ENCODE measurements at places on chromosomes 2 and 18.

DNA sequence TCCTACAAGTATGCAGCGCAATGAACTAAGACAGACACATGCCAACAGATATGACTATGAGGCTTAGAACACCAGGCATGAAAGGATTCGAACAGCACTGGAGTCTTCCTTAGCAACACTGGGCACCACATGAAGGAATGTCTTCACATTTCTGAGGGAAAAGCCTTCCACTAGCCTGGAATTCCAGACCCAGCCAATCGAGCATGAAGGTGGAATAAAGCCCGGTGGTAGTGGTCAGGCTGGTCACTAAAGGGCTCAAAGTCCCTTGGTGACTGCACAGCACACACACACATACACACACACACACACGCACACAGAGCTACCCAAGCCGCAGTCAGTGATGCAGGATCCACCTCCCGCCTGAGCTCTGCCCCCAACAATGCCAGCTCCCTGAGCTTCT lies 19.7 kb upstream of the SFXN5 start:
- no peak for DNase-seq

GRCh38 chr2:118614841-118615271 lies 232.6 kb downstream of the EN1 start:
- no peak for DNase-seq

- DNase-seq = no peak
These were observed 2.2 kb downstream of the IRS1 start for GRCh38 chr2:226797289-226797988.

DNA sequence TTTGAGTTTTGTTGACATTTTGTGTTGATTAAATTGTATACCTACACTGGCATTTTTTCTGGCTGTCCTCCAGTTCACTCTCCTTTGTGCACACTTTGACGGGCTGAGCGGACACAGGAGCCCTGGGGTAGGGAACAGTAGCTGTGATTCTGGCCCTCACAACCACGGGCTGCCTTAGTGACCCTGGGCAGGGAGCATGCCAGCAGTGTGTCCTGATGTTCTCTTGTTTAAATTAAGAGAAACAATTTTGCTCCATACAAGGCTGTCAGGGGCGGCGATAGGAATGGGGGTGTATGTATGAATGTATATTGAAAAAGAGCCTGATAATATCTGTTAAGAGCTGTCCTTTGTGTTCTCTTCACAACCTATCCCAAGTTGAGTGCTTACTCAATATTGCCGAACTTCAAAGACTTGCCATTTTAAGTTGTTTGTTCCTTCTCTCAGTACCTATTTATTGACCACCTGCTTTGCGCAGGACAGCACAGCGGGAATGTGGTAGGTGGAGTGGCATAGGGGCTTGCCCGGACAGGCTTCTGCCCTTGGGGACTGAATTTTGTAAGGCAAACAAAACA lies 103.7 kb upstream of the EML6 start:
- DNase-seq = no peak

DNA sequence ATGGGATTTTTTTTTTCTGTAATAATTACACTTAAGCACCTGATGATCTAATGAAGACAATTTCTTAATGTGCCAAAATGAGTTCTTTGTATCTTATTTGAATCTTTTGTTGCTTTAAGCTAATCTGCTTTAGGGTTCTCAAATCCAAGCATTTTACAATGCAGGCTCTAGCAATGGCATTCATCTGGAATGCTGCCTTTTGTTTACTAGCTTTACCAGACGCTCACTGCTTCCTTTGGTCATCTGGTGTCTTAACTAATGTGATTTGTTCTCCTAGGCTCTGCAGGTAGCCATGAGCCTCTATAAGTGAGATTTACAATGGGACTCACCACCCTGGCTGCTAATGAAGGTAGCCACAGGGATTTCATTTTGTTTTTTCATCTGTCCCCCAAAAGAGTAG lies 100.3 kb downstream of the GREB1L start:
- DNase-seq = no peak

DNA sequence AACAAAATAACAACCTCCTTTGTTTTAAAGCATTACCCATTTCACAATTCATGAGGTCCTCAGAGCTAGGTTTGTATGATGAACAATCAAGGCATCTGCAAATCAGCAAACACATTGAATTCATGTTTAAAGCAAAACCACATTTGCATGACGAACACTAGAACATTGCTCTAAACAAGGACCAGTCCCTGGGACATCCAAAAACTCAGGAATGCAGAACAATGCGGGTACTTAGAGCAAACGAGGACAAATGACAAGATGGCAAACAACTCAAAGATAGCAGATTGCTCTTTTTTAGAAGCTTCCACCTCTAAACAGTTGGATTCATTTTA lies 45.7 kb upstream of the RALBP1 start:
- DNase-seq = no peak

- no peak for DNase-seq
These were observed 20.2 kb downstream of the CXCR2 start for GRCh38 chr2:218146056-218146455.

DNA sequence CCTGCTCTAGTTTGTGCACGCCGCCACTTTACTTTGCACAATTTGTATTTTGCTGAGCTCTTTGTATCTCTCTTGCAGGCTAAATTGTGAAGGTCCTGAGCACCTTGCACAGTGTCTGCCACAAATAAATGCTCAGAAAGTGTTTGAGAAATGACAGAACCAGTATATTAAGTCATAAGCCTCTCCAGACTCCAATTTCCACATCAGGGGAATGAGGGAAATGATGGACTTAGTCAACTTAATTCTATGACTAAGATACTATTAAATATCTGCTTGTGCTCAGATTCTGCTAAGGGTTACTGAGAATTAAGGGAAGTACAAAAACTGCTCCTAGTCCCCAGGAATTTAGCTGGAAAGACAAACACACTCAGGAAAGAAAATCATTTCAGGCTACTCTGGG lies 239.1 kb upstream of the SLC14A2 start:
- no peak for DNase-seq

DNA sequence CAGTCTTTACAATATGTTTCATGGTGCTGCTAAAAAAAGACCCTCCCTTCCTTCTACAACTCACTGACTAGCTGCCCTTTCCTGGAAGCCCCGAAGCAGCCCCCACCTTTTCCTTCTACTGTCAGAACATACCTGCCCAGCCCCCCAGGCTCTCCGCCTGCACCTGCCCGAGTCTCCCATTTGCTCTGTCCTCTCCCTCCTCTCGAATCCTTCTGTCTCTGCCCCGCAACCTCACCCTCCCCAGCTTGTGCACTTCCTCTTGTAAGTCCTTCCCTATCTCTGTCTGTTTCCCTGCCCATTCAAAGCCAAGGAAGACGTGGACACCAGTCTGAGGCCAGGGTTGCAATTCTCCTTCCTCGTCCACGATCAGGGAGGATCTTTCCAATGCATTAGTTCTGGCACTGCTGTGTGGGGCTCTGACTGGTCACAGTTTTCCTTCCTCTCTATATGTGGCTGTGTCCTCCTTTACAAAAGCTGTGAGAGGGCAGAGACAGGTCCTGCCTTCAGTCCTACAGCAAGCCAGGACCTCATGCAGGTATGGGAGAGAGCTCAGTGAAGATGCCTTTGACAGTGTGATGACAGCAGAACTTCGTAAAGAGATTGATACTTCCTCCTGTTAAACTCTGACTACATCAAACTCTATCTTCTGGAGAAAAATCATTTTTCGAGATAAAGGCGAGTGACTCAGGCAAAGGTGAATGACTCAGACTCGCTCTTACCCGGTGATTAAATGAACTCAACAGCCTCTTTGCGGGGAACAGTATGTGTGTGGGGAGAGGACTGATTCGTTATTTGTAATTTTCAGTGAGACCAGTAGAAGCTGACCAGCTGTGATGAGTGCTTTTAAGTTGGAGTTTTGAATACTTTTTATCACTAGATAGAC lies 14.2 kb downstream of the TNFRSF11A start:
- peak; percentile 39 for DNase-seq

GRCh38 chr2:234825616-234826015 lies 126.2 kb upstream of the SH3BP4 start:
- DNase-seq = no peak

- peak; percentile 25 for DNase-seq
These were observed 10.7 kb upstream of the IAH1 start for GRCh38 chr2:9463698-9464034.
